Activated CD4-positive, CD25-positive, alpha-beta regulatory T cell (primary cell): ENCODE measurements at places on chromosomes 13 and 19.

GRCh38 chr19:5534787-5535586 lies 32.8 kb downstream of the TINCR start:
- DNase-seq = no peak

DNA sequence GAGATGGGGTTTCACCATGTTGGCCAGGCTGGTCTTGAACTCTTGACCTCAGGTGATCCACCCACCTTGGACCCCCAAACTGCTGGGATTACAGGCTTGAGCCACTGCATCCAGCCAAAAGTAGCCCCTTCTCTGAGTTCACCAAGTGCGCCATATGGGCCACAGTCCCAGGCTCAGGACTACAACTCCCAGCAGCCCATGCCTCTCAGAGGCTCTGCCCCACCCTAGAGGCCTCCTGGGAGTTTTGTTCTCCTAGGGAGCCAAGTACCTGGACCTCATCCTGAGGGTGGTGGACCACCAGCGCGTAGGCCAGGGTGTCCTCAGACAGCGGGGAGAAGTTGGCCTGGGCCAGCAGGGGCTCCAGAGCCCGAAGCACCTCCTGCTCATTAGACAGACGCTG lies 18.8 kb downstream of the TMEM143 start:
- DNase-seq = no peak

DNA sequence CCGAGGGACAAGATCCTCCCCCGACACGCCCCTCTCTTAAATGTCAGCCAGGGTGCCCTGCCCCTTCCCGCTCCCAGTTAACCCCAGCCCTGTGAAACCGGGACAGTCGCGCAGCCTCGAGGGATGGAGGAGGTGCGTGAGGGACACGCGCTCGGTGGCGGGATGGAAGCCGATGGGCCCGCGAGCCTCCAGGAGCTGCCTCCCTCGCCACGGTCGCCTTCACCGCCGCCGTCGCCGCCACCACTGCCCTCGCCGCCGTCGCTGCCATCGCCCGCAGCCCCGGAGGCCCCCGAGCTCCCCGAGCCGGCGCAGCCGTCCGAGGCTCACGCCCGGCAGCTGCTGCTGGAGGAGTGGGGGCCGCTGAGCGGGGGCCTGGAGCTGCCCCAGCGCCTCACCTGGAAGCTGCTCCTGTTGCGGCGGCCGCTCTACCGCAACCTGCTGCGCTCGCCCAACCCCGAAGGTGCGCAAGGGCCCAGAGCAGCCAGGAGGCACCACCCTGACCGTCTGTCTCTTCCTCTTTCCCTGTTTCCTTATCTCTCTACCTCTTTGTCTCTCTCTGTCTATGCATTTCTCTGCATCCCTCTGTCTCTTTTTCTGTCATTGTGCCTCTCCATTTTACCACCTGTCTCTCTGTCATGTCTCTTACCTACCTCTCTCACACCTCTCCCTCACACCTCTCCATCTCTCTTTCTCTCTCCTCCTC lies at the start of gene NCCRP1:
NCCRP1 (plus strand) TSS at position 105 of the 703 bp plus-strand sequence; CDS start at position 124, 19 bp downstream.
- no peak for DNase-seq

DNA sequence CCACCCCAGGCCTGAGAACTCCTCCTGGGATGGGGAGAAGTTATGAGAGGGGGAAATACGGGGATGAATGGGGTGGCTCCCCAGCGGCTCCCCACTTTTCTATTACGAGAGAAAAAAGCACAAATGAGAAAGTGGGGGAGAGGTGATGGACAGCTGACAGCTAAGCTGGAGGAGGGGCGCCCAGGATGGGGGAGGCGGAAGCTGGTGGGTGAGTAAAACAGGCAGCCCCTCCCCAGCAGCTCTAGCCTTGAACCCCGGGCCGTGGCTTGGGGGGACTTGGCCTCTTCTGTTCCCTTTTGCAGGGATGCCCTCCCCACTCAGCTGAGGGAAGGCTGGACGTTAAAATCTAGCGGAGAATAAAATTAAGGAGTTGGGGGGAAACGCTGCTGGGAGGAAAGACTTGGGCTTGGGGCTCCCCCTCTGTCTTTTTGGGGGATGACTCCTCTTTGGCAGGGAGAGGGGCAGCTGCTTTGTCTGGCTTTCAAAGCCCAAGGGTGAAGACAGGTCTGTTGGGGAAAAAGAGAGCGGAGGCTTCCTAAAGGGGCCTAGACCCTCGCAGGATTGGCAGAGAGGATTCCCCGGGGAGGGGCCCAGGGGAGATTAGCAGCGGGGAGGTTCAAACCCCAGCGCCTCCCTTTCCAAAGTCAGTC lies 1.4 kb upstream of the SAMD1 start:
- DNase-seq = no peak

DNA sequence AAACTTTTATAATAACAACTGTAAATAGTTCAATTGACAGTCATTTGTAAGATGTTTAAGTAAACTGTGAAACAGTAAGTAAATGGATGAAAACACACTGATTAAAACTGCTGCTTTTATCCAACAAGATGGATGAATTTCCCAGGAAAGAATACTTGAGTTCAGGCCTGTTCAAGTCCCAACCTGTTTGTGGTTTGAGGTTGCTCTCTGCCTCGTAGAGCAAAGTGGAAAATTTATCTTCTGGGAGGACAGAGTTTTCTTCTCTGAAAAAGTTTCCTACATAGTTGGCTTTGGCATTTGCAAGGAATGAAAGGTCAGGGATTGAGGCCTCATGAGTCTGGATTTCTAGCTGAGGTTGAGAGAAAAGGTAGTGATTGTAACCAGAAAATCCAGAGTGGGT lies 15.2 kb upstream of the ZNF543 start:
- no peak for DNase-seq

DNA sequence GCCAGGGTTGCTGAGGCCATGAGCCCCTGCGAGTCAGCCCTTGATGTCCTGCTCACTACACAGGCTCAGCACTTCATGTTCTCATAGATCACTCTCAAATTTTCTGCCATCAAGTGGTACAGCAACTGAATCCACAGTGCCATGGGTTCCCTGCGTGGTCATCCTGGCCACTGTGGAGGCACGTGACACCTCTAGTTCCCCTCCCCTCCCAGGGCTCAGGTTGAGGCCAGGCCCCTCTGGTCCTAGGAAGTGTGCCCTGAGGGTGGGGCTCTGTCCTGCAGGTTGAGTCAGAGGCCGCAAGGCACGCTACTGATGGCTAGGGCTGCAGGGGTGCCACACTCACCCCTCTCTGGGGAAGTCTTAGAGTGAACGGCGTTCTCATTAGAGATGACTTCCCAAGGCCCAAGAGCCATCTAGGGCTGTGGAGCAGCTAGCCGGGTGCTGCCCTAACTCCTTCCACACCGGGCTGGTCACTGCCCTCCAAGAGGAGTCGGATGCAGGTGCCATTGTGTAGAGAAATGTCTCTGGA lies 39.8 kb upstream of the TPM4 start:
- DNase-seq = no peak

- no peak for DNase-seq
Measured at GRCh38 chr19:15300533-15301197, 31.7 kb downstream of the BRD4 start.

- no peak for DNase-seq
Measured at GRCh38 chr19:1019980-1020867, 699 bp downstream of the TMEM259 start.

- DNase-seq = no peak
Measured at GRCh38 chr13:109665781-109666249, 120.6 kb downstream of the IRS2 start.

DNA sequence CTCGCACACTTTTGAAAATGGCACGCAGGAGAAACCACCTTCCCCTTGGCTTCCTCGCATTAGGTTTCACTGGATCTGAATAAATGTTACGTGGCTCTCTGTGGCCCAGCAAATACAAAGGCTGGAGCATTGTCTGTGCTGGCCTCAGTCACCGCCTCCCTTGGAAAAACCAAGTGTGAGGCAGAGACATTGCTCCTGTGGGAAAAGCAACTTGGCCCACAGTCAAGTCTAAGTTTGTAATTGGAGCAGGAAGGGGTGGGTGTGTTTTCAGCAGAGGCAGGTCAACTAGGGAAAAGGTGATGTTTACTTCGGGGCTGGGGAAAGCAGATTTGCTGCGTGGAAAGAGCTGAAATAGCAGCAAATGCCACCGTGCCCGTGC lies 101.6 kb downstream of the IRS2 start:
- no peak for DNase-seq

DNA sequence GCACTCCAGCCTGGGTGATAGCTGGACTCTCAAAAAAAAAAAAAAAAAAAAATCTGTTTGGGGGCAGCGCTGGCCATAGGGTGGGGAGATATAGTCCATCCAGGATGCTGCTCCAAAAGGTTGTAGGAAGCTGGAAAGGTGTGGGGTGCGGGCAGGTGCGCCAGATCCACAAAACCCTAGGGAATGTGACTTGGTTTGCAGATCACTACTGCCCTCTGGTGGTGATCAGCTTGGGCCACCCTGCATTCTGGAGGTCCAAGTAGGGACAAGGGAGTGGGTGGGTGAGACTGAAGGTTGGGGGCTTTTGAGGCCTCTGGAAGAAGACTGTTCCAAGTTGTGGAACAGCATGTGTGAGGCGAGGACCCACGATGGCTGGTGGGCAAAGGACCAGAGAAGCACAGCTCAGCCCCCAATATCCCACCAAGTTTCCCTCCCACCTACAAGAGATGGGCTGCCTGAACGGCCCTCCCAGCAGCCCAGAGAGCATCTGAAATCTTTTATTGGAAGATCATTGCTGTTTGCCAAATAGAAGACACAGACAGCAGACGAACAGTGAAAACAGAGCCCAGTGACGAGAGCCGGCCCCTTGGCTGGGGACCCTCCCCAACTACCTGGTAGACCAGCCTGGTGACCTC lies 10.4 kb upstream of the TYK2 start:
- DNase-seq = peak; percentile 35

- no peak for DNase-seq
Measured at GRCh38 chr13:77831866-77832265, 86.8 kb downstream of the EDNRB start.

- DNase-seq = peak; percentile 20
Measured at GRCh38 chr13:99314640-99315176, 7.5 kb upstream of the GPR183 start.

GRCh38 chr19:12834976-12835757 lies 788 bp upstream of the RTBDN start:
- DNase-seq = no peak

DNA sequence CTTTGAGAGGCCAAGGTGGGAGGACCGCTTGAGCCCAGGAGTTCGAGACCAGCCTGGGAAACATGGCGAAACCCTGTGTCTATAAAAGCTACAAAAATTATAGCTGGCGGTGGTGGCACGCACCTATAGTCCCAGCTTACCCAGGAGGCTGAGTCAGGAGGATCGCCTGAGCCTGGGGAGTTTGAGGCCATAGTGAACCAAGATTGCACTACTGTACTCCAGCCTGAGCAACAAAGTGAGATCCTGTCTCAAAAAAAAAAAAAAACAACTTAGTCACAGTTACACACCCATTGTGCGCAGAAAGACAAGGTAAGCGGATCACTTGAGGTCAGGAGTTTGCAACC lies 728 bp upstream of the DENND1C start:
- DNase-seq = no peak

GRCh38 chr19:1245494-1246264 lies 2.7 kb upstream of the MIDN start:
- no peak for DNase-seq

GRCh38 chr13:112012705-112013085 lies 54.3 kb upstream of the SOX1 start:
- no peak for DNase-seq

DNA sequence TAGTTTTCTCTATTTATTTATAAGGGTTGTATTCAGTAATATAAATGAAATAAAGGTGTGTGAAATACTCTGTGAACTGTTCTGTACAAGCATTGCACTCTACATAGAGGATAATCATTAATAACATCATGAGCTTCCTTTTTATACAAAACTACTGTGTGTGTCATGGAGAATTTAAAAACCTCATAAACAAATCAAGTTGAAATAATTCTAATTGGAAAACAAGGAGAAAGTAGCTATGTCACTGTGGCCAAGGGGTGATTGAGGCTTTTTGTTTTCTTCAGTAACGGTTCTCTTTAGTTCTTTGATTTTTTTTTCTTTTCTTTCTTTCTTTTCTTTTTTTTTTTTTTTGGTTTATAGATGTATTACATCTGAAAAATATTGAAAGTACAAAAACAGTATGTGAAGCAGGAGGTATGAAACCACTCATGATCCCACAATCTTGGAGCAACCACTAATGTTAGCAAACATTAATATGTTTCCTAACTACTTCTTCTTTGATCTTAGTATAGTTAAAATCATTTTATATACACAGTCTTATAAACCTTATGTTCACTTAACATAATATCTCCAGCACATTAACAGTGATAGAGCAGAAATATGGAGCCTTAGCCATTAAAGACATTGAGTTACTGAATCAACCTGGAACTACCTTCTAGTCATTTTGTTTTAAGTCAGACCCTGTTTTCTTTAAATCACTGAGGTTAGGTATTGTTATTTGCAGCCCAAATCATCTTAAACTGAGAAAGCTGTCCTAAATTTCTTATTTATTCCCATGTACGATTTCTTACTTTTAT lies 45.4 kb downstream of the WDFY2 start:
- DNase-seq = no peak

GRCh38 chr19:55099557-55100506 lies 17.6 kb downstream of the PPP1R12C start:
- DNase-seq = no peak

DNA sequence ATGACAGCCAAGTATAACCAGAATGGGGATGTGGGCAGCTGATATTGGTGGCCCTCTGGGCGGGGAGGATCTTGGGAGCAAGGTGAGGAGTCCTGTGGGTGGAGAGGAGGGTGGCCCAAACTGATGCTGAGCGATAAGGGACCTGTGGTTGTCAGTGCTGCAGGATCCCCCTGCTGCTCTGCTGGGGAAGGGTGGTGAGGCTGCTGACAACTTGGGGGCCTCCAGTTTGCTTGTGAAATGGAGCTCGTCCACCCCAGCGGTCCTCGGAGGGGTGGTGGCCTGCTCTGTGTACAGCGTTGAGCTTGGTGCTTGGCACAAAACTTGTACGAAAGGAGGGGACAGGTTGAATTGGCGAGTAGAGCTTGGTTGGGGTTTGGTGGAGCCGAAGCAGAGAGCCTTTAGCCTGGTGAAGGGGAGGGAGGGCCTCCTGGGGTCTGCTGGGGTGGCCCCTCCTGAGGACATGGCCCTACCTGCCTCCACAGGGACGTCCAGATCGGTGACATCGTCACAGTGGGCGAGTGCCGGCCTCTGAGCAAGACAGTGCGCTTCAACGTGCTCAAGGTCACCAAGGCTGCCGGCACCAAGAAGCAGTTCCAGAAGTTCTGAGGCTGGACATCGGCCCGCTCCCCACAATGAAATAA lies 2.9 kb downstream of the RPS11 start:
- DNase-seq = no peak

DNA sequence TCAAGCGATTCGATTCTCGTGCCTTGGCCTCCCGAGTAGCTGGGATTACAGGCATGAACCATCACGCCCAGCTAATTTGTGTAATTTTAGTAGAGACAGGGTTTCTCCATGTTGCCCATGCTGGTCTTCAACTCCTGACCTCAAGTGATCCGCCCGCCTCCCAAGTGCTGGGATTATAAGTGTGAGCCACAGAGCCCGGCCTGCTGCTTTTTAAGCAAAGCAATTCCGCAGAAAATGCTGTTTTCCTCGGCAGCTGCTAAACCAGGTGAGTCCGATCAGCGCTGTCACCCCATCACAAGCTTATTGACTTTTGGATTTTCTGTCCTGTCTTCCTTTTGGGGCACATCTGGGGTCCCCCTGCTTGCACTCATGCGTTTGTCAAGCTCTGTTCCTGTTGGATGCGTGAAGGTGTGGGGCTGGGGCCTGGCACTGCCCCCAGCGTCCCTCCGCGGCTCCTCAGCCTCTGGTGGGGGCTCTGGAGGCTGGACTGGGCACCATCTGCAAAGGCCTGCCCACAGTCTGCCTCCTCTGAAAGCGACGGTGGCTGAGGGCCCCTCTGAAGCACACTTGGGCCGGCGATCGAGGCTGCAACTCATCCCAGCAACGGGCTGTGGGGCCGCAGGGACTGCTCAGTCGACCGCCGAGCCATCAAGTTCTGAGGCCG lies 25.7 kb downstream of the CEBPG start:
- no peak for DNase-seq

GRCh38 chr13:79736356-79736755 lies 255.4 kb downstream of the NDFIP2 start:
- DNase-seq = no peak
